ENCODE measurements at places on chromosomes 3 and 15.

DNA sequence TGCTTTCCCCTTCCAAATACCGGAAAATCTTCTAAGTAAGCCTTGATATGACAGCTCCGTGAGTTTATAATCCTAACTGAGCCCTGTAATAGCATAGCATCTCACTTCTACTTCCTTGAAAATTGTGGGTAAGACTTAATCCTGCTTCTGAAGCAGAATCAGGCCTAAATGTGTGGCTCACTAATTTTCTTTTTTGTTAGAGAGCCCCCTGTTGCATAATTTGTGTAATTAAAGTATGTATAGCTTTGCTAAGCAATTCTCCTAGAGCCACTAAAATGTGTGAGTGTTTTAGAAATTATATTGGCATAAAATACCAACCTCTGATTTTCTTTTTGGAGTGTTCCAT is 304.4 kb downstream of the FGF12 start:
- no peak for DNase-seq

DNA sequence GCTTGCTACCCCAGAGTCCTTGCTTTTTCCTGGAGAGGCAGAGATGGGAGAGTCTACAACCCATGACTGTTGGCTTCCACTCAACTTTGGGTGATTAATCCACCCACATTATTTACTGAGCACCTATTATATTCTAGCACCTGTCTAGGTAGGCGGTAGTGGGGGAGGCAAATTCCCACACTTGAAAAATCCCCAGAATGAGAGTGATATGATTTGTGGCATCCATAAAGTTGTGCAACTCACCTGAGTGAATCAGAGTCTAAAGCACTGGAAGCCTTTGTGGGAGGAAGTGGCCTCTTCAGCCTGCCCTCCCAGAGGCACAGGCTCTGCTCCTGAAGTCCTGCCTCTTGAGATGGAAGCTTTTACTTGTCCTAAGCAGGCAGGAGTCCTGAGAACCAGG is 40.4 kb upstream of the CTNNB1 start:
- no peak for DNase-seq

DNA sequence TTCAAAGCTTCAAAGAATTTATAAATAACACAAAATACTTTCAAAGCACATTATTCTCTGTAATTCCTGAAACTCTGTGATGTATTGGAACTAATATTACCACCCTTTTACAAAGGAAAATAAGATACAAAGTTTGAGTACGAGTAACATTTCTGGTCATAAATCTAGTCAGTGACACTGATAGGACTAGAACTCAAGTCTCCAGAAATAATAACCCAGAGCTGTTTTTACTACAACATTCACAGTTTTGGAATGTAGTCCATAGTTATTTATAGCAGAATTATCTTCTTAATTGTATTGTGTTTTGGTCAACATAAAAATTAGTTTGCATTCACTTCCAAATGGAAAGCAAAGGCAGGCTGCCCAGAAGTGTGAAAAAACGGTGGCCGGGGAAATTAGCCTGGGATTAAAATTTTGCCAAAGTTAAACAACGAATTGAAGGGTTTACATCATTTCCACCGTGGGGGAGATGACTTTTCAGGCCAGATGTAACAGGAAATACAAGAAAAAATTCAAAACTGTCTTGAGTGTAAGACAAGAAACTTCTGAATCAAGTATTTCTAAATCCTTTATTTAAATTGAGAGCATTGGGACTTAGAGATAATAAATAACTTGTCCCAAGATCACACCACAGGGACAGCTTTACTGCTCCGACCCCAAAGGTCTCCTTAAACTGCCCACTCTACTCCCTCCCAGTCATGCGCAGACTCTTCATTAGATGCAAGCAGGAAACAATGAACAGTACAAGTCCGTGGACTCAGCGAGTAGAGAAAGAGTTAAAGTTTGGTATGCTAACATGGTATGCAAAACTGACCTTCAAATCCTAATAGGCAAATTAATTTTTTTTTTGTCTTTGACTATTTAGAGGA is 74.3 kb upstream of the VGLL4 start:
- DNase-seq, result no peak

DNA sequence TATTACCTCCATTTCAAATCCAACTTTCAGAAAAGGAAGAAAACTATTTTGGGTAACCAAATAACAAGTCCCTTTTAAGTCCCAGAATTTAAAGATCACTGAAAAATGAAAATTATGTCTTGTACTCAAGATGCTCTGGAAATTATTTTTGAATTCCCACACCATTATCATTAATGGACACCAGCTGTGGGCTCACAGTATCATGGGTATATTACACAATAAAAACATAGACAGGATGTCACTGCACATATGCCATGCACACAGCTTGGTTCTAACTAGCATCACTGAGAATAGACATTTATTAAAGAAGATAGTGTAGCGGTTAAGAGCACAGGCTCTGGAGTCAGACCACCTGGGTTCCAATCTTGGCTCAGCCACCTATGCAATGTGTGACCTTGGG is 130.4 kb downstream of the FRMD5 start:
- no peak for DNase-seq

DNA sequence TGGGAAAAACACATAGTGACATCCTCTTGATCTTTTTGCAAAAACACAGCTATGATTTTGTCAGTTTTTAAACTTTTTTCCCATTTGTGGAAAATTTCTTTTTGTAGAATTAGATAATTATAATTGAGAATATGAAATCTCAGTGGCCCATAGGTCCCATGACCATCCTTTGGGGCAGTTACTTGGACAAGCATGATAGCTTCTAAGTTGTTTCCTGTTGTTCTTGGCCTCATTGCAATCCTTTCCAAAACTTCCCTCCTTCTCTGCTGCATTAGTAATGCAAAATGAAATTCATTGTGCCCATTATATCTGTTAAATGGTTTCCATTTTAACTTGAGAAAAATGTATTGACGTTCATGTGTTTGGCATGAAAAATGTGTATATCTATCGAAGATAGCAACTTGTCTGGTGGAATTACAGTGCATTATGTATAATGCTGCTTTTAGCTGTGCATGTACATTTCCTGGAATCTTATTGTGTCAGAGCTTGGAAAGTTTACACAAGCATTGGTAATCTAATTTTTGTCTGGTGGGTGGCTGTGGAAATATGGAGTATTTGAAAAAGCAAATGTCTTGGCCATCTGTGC is 70.0 kb downstream of the MDFIC2 start:
- no peak for DNase-seq

DNA sequence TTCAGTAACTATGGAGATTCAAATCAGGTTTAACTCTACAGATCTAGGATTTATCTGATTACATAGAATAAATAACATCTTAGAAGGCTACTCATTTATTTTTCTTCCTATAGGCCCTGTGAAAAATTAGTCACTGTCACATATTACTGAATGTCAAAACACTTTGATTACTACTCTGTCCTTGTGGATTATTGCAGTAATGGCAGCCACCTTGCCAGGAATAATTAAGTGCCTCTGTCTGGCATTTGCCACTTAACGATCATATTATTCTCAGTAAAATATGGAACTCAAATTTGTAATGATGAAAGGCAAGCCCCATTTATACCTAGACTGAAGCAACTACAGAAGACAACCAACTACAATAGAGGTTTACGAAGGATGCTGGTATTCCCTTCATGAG is 596.3 kb upstream of the ARPP21 start:
- DNase-seq, result no peak

- no peak for DNase-seq
Measured at GRCh38 chr3:4711680-4711992, 218.5 kb downstream of the ITPR1 start.

GRCh38 chr3:158169091-158169491 is 59.2 kb downstream of the RSRC1 start:
- no peak for DNase-seq

GRCh38 chr3:175983379-175983778 is 1124.2 kb downstream of the NAALADL2 start:
- DNase-seq, result no peak

- DNase-seq, result no peak
Measured at GRCh38 chr3:13892304-13892703, 12.4 kb upstream of the WNT7A start.

DNA sequence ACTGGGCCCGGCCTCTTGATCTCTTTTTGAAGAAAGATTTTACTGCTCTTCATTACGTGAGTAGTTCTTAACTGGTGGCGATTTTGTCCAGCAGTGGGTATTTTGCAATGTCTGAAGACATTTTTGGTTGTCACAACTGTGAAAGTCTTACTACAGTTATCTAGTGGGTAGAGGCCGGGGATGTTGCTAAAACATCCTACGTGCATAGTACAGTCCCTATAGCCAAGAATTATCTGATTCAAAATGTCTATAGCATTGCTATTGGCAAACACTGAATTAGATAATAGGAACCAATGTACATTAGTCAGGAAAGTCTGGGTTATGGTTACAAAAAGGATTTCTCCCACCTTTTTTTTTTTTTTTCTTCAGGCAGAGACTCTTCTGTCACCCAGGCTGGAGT is 38.1 kb downstream of the FOXL2 start:
- DNase-seq, result no peak

Measured in suprapubic skin (tissue), 4 donors.